NCI-H2029 treated with DMSO at 0.1 percent for 48 hours (cell line): ENCODE measurements at places on chromosomes 3 and 15.
A peak's percentile ranks its signal among the peaks of the same experiment; 100 is the strongest.

- no peak for DNase-seq
Measured at GRCh38 chr3:50189274-50189673, 2.1 kb upstream of the GNAT1 start.

DNA sequence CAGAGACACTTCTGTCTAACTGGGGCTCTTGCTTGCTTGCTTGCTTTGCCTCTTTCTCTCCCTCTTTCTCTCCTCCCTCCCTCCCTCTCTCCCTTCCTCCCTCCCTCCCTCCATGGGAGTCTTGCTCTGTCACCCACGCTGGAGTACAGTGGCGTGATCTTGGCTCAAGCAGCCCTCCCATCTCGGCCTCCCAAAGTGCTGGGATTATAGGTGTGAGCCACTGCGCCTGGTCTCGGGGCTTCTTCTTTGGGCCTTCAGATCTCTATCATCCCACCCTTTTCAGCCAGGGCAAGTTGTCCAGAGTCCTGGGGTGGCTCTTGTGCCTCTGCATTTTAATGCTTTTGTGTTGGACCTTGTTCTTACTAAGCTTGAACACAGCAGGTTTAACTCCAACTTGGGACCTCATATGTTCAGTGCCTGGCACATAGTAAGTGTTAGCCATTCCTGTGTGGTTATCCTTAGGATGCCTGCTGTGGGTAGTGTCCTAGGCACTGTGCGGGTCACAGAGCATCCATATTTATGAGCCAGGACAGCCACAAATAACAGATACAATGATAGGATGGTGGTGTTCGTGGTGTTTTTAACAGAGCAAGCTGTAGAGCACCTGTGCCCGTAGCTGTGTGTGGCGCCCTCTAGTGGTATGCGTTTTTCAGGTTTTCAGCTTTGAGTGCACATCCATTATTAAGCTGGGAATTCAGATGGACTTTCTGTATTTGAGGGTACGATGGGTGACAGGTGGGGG is 75.1 kb downstream of the CCK start:
- peak; percentile 63 for DNase-seq

DNA sequence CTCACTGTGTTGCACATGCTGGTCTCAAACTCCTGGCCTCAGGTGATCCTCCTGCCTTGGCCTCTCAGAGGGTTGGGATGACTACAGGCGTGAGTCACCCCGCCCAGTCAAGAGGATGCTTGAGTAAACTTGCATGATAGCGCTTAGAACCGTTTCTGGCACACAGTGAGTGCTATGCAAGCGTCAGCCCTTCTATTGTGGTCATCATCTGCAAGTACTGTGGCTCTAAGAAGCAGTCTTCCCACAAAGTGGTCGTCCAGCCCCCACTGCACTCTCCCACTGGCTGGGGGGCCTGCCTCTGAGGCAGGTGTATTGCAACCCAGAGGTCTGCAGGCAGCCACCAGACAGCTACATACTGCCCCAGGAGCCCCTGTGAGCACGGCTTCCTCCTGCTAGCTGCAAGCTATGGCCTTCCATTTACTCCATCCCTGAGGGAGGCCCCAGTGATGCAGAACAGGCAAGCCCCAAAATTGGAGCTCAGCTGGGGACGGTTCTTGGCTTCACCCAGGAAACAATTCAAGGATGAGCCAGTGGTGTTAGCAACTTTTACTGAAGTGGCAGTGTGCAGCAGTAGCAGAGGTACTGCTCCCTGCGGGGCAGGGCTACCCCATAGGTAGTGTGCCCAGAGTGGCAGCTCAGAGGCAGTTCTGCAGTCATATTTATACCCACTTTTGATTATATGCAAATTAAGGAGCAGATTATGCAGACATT is 95.4 kb downstream of the LSM3 start:
- peak; percentile 26 for DNase-seq

- no peak for DNase-seq
Measured at GRCh38 chr3:29345516-29346300, 64.8 kb downstream of the RBMS3 start.

- no peak for DNase-seq
Measured at GRCh38 chr3:104359546-104359945, 1007.2 kb upstream of the ALCAM start.

GRCh38 chr3:155313300-155313699 is 19.8 kb upstream of the STRIT1 start:
- DNase-seq = no peak

DNA sequence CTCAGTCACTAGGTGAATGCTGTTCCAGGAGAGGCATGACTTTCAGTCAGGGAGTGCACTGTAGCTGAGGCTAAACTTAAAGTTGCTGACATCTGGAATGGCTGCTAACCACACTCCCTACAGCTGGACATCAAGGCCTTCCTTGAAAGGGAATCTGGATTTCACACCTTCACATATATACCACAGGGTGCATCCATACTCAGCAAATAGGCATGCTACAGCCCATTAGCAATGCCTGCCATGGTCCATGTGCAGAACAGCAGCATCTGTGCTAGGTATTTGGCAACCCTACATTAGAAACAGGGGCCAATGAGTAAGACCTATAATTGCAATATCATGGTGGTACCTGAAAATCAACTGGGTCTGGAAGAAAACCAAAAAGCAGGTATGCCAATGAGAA is 74.8 kb downstream of the SNTN start:
- DNase-seq = no peak
